ENCODE measurements at places on chromosomes 2 and 18.
A peak's percentile ranks its signal among the peaks of the same experiment; 100 is the strongest.

DNA sequence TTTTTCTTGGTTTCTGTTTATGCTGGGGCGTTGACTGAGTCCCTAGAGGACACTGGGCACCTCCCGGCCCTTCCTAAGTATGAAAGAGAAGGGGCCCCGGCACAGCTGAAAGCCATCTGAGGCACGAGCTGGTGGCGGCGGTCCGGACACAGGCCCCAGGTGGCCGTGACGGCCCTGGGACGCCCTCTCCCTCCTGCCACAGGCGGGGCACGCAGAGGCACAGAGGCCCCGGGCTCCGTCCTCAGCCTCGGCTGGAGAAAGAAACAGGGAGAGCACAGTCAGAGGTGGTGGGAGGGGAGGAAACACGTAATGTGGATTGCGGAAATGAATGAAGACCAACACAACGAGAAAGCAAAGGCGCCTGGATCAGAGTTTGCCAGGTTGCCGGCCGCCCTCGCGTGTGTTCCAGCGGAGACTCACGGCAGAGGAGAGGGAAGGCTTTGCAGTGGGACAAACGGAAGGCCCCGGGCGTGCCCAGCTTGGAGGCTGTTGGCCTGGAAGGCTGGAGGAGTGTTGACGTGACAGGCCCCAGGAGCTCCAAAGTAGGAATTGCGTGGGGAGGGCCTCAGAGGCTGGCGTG is 119.1 kb downstream of the PTGR3 start:
- no peak for DNase-seq

DNA sequence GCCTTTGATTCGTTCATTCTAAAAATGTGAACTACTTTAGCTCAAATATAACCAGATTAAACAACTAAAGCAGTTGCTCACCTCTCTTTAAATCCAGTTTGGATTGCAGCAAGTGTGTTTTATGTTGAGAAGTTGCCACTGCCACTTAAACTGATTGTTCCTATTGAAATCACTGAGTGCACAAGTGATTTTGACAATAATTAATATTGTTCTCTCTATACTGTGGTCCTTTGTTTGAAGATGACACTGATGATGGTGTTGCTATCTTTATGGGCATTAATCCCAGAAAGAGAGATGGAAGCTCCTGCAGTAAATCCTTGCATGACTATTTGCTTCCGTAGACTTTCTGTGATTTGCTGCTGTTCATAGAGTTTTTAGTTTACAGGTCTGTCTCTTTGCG is 251.4 kb upstream of the ZEB2 start:
- DNase-seq = no peak

GRCh38 chr18:10453806-10454680 is at the start of gene APCDD1:
Gene APCDD1 (plus strand): TSS chr18:10454635. CDS start chr18:10454982, 347 bp downstream.
- no peak for DNase-seq

DNA sequence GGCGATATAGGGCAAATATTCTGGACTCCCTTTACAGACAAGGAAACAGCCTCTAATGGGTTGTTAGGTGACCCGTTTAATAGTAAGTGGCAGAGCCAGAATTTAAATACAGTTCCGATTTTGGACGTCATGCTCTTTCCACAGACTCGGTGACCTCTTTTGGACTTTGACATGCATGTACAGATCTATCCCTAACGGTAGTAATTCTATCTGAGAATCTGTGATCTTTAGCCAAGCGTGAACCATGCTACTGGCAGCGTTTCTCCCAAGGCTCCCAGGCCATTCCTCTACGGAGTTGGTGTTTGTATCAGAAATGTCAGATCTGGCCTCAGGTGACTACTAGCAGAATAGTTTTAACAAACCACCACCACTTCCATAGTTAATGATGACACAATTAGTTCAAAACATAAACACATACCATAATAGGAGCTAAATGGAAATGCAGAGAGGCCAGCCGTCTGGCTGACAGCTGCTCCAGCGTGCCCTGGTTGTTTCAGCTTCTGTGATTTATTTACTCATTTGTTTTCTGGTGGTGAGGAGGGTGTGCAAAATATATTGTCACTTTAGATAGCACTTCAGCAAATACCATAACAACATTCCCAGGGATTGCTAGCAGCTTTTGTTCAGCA is 304.6 kb upstream of the LYPD1 start:
- peak; percentile 13 for DNase-seq

DNA sequence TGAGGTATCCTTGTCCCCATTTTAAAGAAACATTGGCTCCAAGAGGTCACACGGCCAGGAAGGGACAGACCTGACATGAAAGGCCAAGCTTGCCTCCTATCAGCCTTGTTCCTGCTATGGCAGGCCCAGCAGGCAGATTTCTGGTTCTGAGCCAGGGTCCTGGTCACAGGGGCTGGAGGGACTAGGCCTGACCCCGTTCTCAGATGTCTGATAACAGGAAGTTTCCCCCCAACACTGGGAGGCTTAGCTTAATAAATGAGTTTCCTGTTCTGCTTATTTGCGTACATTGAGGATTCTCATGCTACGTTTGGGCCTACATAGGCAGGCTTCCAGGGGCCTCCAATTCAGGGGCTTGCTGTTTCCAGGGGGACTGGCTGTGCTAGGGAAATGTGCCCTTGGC is 107.8 kb upstream of the LTBP1 start:
- no peak for DNase-seq

GRCh38 chr2:114614592-114614991 is 172.2 kb downstream of the DPP10 start:
- no peak for DNase-seq

- no peak for DNase-seq
Measured at GRCh38 chr2:118689456-118689855, 158.0 kb downstream of the EN1 start.
